ENCODE measurements at places on chromosomes 2 and 18.

DNA sequence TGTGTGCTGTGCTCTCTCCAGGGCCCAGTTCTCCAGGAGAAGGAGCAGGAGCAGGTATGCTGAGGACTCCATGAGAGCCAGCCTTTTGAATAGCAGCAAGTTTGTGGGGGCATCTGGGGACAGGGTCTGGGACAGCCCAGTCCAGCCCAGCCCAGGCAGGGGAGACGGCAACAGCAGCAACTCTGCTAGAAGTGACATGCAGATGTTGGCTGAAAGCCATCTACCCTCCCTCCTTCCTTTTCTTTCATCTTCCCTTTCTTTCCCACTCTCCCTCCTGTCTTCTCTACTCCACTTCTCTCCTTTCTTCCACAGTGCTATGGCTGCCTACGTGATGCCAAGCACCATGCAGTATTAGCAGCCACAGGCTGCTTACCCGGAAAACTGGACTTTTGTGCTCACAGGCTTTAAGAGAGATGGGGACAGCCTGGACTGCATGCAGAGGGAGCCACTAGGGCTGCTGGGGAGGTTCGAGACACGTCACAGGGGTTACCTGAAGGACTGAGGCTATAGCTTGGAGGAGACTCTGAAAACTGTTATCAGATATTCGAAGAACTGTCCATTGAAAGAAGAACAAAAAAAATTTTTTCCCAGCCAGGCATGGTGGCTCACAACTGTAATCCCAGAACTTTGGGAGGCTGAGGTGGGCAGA lies 23.8 kb upstream of the YWHAQ start:
- no peak for DNase-seq

DNA sequence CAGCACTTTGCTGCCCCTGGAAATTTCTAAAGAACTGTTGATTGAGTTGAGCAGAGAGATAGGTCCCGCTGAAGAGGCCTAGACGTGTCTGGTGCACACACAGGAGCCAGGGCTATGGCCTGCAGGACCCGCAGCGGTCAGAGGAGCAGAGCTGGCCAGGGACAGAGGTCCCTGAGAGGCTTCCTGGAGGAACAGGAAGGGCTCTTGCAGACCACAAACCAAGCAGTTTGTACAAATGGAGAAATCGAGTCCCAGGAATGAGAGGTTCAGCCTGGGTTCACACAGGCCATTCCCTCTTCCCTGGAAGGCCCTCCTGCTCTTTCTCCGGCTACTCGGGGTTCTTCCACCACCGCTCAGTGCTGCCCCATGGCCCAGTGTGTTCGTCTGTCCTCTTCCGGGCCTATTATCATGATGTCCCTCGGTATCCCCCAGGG lies 1.2 kb upstream of the BIN1 start:
- no peak for DNase-seq

GRCh38 chr2:142218471-142218870 lies 87.7 kb upstream of the LRP1B start:
- DNase-seq, result no peak

DNA sequence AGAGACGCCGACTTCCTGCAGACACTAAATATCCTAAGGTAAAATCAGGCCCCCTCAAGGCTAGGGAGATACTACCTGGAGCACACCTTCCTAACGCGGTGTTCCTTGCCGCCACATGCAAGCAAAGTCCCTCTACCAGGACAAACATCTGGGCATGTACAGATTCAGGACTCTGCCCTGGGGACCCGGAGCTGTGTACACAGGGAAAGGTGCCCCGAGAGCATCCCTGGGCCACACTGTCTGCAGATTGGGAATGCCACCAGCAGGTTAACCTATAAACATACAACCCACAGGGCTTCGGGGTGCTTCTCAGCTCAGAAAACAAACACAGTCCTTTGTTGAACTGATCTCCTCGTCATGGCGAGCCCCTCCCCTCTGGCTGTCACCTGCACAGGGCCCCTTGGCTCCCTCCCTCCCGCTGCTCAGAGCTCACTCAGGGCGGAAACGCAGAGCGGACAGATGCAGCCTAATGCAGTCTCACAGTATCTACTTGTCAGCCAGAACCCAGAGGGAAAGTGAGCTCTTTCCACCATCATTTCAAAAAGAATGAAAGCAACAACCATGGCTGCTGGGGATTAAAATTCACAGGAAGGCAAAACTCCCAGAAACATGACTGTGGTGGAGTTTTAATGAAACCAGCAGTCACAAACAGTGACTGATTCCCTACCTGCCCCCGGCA lies 218.8 kb downstream of the HDAC4 start:
- DNase-seq, result no peak

- no peak for DNase-seq
These were observed 248.1 kb downstream of the MEIS1 start for GRCh38 chr2:66683064-66683463.

- DNase-seq, result no peak
These were observed 32.3 kb downstream of the MROH2A start for GRCh38 chr2:233810385-233810784.

All from NCI-H446 (cell line).